ENCODE measurements at places on chromosomes 11 and 22.
A peak's percentile ranks its signal among the peaks of the same experiment; 100 is the strongest.

GRCh38 chr11:15222777-15223176 is 108.1 kb downstream of the INSC start:
- no peak for DNase-seq

GRCh38 chr11:125082611-125083311 is 19.7 kb downstream of the SLC37A2 start:
- no peak for DNase-seq

DNA sequence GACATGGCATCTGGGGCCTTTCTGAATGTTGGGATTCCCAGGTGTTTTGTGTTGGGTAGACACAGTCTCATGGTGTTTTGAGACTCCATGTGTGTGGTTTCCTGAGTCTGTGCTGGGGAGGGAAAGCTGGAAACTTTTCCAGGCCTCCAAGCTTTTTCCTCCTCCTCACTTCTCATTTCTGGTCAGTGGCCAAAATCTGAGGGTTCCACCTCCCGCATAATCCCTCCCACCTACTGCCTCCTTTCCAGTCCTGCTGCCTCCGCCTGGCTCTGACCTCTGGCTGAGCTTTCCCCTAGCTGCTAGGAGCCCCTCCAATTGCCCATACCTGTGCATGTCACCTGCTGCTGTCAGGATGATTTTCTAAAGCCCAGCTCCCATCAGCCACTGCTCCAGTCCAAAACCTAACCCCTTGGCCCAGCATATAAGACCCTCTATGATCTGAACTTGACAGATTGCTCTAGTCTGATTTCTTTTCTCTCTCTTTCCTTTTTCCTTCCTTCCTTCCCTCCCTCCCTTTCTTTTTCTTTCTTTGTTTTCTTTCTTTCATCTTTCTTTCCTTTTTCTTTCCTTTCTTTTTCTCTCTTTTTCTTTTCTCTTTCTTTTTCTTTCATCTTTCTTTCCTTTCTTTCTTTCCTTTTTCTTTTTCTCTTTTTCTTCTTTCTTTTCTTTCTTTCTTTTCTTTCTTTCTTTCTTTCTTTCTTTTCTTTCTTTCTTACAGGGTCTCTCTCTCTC is 51.4 kb upstream of the NECTIN1 start:
- no peak for DNase-seq

GRCh38 chr11:118988280-118988679 is 9.7 kb upstream of the CENATAC start:
- no peak for DNase-seq

DNA sequence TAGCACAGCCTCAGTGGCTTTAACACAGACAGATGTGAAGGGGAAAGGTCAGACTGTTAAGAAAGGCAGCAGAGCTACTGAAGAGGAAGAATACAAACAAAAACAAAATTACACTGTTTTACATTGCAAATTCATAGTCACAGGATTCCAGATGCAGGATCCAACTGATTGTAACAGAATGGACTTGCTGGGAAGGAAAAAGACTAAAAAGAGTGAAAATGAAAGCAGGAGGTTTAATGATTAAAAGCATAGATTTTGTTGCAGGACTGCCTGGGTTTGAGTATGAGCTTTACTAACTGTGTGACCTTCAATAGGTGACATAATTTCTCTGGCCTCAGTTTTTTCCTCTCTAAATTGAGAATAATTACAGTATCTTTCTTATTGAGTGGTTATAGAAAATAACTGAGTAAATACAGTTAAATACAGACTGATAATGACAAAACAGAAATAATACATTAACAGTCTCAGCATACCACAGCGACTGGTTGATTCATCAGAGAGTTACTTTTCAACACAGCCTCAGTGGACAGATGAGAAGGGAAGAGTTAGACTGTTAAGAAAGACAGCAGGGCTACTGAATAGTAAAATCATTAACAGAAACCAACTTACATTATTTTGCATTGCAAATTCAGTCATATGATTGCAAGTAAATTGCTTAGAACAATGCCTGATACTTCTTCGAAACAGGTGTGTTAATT is 704.2 kb upstream of the TENM4 start:
- DNase-seq: no peak

DNA sequence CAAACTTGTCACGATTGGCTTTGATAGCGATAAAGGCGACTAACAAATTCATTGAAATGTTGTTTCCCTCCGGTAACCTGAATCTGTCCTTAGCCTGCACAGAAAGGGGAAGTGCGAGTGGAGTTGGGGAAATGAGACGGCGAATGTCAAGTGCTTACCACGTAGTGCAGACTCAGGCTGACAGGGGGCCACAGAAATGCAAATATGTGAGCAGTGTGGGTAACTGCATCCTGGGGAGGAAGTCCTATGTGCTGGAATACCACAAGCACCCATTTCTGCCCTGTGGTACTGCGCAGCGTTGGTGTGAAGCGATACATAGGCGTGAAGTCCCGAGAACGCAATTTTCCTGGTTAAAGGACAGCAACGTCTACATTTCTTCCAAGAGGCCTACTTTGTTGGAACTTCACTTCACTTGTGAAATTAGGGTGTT is 869 bp upstream of the EIF4ENIF1 start:
- peak; percentile 30 for DNase-seq

DNA sequence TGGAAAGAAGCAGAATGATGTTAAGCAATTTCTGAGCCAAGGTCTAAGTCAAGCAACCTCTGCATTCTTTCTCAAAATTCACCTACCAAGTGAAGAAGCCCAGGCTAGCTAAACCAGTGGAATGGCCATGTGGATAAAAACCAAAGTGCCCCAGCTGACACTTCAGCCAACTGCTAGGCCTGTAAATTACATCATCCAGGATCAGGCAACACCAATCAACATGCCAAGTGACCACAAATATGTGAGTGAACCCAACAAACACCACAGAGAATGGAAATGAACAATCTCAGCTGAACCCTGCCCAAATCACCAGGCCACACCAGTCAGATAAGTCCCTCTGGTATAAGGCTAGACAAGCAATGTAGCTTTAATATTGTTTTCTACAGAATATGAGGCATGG is 25.1 kb upstream of the FJX1 start:
- peak; percentile 78 for DNase-seq
